ENCODE measurements at places on chromosomes 11 and 22.

- ATAC-seq = no peak
Measured at GRCh38 chr22:27115816-27116256, 458.4 kb downstream of the MIAT start.

DNA sequence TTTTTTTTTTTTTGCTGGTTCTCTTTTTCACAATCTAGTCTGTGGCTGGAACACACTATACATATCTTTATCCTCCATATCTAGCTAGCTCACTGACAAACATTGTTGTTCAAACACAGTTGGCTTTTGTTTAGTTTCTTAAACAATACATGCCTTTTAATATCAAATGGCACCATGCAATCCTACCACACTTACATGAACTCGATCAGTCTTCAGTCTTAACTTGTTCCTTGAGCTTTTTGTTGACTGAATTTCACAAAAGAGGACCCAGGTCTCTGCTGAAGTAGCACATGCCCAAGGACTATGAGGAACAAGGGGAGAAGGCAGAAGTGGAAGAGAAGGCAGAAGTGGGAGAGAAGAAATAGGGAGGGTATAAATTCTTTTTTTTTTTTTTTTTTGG lies 25.5 kb downstream of the TMEM123 start:
- no peak for ATAC-seq

DNA sequence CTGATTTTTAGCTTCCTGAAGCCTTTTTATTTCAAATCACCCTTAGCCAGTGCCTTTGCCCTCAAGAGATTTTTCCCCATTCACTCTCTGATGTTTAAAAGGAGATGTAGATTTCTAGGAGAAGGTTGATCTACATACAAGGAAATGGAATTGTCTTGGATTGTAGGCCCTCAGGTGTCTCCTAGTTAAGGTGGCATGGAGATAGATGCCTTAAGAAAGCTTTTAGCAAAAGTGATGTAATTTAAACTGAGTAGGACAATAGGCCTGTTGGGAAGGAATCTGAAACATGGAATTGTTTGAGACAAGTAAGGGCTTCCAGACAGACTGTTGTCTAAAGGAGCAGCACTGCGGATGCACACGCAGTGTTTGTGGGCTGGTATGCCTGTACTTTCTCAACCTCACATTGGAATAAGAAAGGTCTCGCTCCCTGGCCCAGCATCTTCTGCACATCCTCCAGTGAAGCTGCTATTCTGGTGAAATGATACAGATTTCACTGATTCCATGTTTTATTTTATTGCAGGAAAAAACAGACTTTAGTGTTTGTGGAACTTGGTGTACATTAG lies 69.8 kb upstream of the SLC25A18 start:
- no peak for ATAC-seq

- no peak for ATAC-seq
Measured at GRCh38 chr22:46346680-46347405, 11.3 kb downstream of the TRMU start.

Measured in activated CD4-positive, CD25-positive, alpha-beta regulatory T cell treated with anti-CD3 and anti-CD28 coated beads, Interleukin-2, amount 50 U/mL, for 24 hours (primary cell).